AG04449 (cell line): ENCODE measurements at places on chromosomes 11 and 22.

- DNase-seq: no peak
Observed at GRCh38 chr11:35193767-35194166, 54.8 kb downstream of the CD44 start.

DNA sequence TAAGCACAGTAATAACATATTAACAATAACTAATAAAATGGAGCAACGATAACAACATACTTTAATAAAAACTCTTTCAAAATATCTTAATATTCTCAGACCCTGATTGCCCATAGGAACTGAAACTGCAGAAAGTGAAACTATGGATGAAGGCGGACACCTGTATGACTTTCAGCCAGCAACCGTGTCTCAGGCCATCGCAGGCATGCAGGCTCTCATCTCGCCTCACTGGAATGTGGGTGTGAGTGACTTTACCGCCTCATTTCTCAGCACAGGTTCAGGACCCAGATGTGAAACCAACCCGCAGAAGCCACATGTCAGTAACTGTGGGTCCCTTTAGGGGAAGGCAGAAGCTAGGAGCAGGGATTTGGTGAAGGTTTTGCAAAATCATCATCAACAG is 539.1 kb downstream of the FAM181B start:
- DNase-seq: no peak

DNA sequence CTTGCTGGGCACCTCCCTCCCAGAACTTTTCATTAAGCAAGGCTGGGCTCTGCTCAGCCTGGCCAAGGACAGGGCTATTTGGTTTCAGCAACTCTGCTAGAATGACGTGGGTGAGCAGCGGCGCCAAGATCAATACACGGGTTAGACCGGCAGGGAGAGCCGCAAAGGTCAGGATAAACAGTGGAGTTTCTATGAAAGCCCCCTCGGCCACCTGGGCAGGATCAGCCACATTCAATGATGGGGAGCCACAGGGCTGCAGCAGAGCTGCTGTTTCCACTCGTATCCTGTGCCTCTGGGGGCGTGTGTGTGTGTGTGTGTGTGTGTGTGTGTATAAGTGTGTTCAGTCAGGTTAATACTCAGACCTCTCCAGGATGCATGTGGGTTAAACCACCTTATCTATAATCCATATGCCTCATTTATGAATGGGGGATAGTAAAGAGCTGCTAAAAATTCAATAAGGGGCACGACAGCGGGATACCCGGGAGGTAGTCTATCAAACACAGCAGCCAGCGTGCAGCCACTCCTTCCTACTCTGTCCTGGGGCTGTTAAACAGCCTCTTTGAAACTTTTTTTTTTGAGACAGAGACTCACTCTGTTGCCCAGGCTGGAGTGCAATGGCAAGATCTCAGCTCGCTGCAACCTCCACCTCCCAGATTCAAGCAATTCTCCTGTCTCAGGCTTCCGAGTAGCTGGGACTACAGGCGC is 34.8 kb downstream of the MYH9 start:
- no peak for DNase-seq

GRCh38 chr22:42459287-42460063 is 27.3 kb upstream of the NFAM1 start:
- no peak for DNase-seq

DNA sequence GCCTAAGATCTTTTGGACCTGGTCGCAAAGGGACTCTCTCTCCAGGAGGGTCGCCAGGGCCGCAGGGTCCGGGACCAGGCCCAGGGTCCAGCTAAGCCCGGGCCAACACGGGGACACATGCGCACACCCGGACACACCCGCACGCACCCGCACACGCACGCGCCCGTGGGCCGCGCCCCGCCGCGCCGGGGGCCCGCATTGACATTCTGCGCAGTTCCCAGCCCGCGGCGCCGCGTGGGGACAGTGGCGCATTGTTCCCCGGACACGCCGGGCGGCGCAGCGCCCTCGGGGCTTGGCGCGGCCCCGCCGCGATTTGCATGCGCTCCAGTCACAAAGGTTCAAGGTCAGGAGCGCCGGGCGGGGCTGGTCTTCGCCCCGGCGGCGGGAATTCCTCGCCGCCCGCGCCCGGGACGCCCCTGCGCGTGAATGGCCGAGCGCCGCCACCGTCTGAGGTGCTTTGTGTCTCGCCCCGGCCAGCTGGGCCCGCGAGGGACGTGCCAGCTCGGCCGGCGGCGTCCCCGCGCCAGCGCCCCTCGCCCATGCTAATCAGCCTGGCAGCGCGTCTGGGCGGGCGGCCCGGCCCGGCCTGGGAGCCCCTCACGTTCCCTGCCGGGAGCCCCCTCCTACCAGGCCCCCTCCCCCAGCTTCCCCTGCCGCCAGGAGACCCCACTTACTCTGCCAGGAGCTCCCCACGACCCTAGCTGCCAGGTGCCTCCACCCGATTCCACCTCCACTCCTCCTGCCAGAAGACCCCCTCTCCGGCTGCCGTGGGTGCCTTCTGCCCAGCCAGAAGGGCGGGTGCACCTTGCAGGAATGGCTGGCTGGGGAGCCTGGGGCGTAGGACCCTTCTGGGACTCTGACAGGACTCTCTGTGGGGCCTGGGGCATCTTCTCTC is 50.5 kb upstream of the WNT7B start:
- no peak for DNase-seq

GRCh38 chr11:10916665-10917064 is 58.8 kb upstream of the ZBED5 start:
- DNase-seq: no peak

DNA sequence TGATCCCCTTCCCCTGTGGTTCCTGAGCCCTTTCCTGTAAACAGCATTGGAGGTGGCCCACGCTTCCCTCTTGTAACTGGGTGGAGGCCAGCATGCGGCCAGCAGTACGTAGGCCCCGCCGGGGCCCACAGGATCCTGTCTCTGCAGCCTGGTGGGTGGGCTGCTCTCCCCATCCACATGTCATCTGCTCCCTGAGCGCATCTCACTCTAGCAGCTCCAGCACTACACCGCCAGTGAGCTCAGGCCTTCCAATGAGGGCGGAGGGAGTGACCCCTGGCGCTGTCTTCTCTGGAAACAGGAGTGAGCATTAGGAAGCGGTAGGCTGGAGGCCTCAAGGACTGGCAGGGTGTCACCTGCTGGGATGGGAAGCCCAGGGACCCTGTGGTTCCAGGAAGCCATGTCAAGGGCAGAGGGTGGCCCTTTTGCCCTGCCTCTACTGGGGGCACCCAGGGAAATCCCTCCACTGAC is 363.9 kb downstream of the TBC1D22A start:
- no peak for DNase-seq

- DNase-seq: no peak
Observed at GRCh38 chr11:444396-445144, 2.8 kb upstream of the ANO9 start.

DNA sequence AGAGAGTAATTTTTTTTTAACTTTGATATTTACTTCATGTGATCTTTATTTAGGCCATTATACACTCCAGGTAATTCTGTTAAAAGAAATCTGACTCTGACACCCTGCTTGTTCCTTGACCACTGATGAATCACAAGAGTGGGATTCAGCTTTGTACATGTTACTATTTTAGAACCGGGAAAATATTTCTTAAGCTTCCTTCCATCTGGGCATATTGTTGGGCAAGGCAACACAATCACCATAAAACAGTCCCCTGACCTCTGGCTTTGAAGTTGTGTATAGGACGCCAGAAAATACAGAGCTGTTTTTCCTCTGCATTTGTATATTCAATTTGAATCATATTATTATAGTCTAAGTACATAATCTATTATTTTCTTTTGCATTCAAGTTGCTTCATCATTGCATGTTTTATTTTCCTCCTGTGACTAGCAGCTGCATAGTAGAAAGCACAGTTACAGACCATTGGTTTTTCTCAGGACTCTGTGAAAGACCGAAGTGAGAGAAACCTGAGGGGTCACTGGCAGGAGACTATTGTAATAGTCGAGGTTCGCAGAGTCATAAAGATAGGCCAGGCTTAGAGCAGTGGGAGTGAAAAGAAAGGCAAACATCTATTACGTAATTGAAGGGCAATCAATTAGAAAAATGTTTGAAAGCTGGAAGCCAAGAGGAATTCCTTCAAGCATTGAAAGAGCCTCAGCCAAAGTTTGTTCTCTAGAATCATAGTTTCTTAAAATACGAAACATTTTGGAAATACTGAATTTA is 51.8 kb upstream of the SLC36A4 start:
- DNase-seq: no peak

DNA sequence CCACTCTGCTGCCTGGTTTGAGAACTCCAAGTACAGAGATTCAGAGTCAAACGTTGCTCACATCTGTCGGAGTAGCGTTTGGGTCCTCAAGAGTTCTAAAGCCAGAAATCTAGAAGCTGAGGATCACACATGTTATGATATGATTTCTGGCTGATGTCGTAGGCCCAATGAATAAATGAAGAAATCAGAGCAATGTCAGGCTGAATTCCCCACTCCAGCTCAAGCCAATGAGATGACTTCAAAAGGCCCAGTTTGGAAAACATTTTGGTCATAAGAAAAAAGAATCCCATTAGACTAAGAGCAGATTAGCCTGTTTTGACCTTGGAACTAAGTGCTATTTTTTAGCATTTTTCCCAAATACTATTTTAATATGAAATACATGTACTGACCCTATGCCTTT is 106.7 kb downstream of the ETS1 start:
- DNase-seq: no peak

- no peak for DNase-seq
Observed at GRCh38 chr11:46291441-46292150, 14.1 kb downstream of the CREB3L1 start.

DNA sequence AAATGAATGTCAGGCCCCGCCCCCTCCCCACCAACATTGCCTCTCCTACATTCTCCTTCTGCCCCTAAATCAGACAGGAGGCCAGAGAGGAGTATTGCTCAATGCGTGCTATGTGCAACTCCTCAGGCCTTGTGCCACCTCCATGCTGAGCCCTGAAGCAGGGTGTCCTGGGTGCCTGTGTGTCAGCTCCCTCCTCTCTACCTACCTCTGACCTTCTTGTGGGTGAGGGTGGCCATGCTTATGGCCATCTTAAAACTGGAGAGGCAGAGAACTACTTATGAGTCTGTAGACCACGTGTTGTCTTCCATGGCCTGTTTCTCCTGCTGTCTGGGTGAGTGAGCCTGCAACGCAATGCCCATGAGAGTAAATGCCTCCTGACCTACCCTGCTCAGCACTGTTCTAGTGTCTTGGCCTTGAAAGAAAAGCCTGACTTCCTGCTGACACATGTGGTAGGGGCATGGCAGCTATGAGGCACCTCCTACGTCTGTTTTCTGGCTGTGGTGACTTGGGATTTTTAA is 10.5 kb downstream of the MCAM start:
- DNase-seq: peak; percentile 44

DNA sequence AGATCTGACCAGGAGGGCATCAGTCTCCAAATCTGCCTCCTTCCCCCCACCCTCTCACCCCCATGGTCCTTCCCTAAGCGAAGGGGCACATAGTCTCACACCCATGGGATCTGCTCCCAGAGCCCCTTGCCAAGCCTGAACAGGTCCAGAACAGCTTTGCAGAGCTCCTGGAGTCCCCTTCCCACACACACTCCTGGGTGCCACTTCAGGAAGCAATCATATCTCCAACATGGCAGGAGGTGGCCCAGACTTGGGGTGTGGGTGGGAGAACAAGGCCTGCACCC is 63.0 kb downstream of the MICAL3 start:
- DNase-seq: no peak

GRCh38 chr11:47001781-47002181 is 65.2 kb downstream of the CSTPP1 start:
- no peak for DNase-seq

GRCh38 chr22:39946503-39947219 is 13.5 kb upstream of the TMA7B start:
- DNase-seq: no peak

- DNase-seq: no peak
Observed at GRCh38 chr11:126079621-126080124, 17.0 kb upstream of the CDON start.

GRCh38 chr11:65503368-65503948 is 4.6 kb downstream of the MALAT1 start:
- DNase-seq: no peak

GRCh38 chr22:21593406-21594232 is 26.1 kb downstream of the UBE2L3 start:
- DNase-seq: no peak

DNA sequence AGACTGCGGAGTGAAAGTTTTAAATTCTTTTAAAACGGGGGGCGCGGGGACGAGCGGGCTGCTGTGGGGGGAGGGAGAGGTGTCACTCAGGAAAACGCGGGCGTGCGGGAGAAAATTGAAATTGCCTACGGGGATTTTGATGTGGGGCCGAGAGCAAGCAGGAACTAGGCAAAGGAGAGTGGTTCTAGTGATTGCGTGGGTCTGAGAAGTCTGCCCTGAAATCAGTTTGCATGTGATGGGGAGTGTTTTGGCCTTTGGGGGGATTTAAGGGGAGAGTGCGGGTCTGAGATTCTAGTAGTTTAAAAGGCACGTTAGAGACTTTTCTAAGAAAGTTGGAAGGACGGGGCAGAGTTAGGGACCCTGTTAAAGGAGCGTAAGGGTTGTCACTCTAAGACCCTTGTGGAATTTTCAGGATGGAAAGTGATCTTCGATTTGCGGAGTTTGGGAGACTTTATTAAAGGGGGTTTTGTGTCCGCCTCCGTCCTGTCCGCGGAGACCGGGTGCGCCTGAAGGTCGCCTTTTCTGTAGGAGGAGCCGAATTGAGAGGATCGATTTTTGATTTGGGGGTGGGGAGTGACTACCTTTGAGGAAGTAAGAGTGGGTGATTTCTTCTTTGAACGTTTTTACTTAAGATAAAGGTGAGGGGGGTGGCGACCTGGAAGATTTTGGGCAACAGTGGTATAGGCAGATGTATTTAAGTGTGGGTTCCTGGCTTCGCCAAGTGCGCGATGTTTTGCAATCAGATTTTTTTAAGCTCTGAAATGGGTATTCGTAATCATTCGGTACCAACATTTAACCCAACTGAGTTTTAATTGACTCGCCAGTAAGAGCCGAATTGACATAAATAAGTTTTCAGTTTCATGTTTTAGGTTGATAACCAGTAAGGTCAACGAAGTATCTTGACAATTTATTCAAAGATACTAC is 1.1 kb downstream of the EED start:
- DNase-seq: no peak

- DNase-seq: no peak
Observed at GRCh38 chr11:62315431-62315830, 16.6 kb upstream of the SCGB1D4 start.

- DNase-seq: no peak
Observed at GRCh38 chr11:2171591-2172003, at the start of gene TH. Gene TH (minus strand): TSS chr11:2171815. CDS start chr11:2171786, 29 bp downstream.

DNA sequence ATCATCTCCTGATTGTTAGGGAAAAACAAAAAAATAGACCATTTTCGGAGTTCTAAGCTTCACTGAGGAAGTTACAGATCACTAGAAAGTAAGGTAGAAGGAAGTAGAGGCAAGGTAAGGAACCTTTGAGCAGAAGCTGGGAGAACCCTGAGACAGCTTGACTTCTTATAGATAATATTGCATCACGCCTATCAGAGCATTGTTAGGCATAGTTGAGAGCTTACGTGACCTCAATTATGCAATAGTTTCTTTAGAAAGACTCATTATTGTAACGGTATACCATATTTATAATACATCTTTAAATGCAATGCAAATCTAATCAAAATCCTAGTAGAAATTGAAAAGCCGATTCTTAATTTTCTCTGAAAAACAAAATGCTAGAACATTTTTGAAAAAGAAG is 4.9 kb downstream of the TBRG1 start:
- DNase-seq: no peak
